ENCODE measurements at places on chromosomes 13 and 19.

GRCh38 chr13:112822851-112823250, 133.0 kb downstream of the ATP11A start:
- no peak for DNase-seq

DNA sequence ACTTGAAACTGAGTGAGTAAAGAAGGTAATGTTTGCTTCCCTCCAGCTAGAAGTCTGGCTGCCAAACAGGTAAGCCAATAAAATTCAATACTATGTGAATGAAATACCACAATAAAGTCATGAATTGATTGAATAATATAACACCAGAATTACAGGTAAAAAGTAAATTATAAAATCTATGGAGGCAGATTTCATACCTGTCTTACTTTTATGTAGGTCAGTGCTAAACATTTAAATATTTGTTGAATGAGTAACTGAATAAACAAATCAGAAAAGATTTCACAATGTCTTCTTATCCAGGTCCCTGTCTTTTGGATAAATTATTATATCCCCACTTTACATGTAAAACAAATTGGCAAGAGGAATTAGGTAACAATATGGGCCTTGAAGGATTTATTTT, 62.7 kb downstream of the MICU2 start:
- no peak for DNase-seq

- DNase-seq = no peak
Observed at GRCh38 chr13:113564331-113565023, 20.1 kb upstream of the TFDP1 start.

GRCh38 chr13:47433461-47434005, 536.7 kb upstream of the HTR2A start:
- DNase-seq = no peak

GRCh38 chr13:97306645-97307044, 84.5 kb downstream of the MBNL2 start:
- DNase-seq = no peak

GRCh38 chr13:79290595-79291244, 115.3 kb downstream of the RBM26 start:
- DNase-seq = no peak

GRCh38 chr19:7829166-7829520, 875 bp upstream of the EVI5L start:
- no peak for DNase-seq

- no peak for DNase-seq
Observed at GRCh38 chr13:110258876-110259631, 47.9 kb downstream of the COL4A1 start.

Measured in activated CD4-positive, alpha-beta T cell treated with anti-CD3 and anti-CD28 coated beads for 36 hours (primary cell).